ENCODE measurements at places on chromosomes 1 and 21.

- DNase-seq = no peak
Observed at GRCh38 chr1:56758135-56758534, 61.1 kb downstream of the FYB2 start.

- no peak for DNase-seq
Observed at GRCh38 chr1:4700801-4701200, 46.4 kb downstream of the AJAP1 start.

DNA sequence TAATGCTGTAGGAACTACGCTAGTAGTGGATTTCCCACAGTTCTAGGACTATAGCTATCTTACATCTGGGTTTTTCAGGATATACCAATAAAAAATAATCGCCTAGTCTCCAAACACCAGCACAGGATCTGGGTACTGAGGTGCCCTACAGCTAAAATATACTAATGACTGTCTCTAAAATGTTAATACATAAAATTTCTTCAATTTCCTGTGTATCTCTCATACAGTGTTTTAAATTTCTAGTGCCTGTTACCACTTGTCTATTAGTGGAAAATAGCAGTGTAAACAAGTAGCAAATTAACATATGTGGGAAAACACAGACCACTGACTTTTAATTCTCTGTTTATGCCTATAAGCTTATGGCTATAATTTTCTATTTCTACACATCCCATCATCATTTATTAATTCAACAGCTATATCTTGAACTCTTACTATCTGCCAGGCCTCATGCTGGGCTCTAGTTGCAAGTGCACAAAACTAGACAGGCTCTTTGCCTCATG is 16.1 kb upstream of the PTPN14 start:
- DNase-seq = no peak

GRCh38 chr1:32404946-32405345 is 10.7 kb upstream of the BSDC1 start:
- DNase-seq = no peak

DNA sequence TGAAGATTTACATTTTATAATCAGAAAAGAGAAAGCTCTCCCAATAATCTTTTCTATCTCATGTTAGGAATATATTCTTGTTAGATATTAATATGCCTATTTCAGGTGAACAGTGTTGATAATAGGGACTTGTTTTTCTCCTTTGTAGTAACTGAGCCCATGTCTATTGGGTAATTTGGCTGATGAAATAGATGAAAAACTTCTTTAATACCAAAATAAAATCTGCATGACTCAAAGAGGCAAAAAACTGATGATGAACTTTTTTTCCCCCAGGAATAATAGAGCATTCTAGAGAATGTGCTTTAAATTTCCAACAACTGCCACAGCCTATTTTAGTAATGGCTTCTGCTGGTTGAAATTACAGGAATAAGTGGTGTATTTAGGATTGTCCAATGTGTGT is 178.9 kb upstream of the GREM2 start:
- no peak for DNase-seq

- DNase-seq = no peak
Observed at GRCh38 chr1:204081164-204081790, 8.4 kb downstream of the SOX13 start.

- DNase-seq = no peak
Observed at GRCh38 chr1:43495204-43495603, 35.5 kb upstream of the PTPRF start.

- DNase-seq = no peak
Observed at GRCh38 chr1:234770924-234771540, 161.1 kb upstream of the IRF2BP2 start.

DNA sequence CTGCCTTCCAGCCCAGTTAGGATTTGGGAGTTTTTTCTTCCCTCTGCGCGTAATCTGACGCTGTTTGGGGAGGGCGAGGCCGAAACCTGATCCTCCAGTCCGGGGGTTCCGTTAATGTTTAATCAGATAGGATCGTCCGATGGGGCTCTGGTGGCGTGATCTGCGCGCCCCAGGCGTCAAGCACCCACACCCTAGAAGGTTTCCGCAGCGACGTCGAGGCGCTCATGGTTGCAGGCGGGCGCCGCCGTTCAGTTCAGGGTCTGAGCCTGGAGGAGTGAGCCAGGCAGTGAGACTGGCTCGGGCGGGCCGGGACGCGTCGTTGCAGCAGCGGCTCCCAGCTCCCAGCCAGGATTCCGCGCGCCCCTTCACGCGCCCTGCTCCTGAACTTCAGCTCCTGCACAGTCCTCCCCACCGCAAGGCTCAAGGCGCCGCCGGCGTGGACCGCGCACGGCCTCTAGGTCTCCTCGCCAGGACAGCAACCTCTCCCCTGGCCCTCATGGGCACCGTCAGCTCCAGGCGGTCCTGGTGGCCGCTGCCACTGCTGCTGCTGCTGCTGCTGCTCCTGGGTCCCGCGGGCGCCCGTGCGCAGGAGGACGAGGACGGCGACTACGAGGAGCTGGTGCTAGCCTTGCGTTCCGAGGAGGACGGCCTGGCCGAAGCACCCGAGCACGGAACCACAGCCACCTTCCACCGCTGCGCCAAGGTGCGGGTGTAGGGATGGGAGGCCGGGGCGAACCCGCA is at the start of gene PCSK9:
Gene PCSK9, plus strand, starts transcription at position 207 of the 741 bp plus-strand sequence. Its CDS starts 290 bp downstream, at position 497.
- DNase-seq = no peak
